Epithelial cell of proximal tubule (primary cell): ENCODE measurements at places on chromosomes 11 and 22. TPM values are rescaled to one million over a fixed set of nuclear protein-coding genes. Genes with fewer than 3 reads are reported as not detected.

DNA sequence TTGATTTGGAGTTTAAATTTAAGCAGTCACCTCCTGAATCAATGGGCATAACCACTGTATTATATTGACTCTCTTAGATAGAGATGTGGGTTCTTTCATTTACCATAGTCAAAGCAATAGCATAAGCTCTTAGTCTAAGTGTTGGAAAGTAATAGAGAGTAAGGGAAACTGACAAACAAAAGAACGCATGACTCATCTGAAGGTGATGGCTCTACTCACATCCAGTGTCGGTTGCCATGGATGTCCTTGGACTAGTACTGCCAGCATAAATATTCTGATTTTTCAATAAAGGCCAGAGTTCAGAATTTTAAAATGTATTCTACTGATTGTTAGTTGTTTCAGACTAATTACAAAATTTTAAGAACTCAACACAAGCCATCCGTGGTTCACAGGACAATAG lies 444.9 kb upstream of the DDI1 start:
- DNase-seq = no peak

- DNase-seq = no peak
Measured at GRCh38 chr11:37695283-37695682, 1097.2 kb upstream of the RAG2 start.

DNA sequence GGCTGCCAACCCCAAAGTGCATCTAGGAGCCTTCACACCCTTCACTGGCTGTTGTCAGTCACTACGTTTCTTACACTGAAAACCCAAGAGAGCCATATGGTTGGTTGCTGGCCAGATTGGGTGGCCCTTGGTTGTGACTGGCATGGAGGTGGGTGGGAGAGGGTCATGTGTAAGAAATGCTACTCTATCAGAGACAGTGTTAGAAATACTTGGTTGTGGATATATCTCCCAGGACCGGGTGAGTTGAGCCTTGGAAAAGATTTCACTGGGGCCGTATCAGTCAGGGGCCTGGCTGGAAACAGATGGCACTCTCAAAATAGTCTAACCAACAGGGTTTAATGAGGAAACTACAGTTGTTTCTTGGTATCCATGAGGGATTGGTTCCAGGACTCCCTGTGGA lies 15.2 kb downstream of the ENDOD1 start:
- no peak for DNase-seq

GRCh38 chr11:105548359-105548758 lies 61.5 kb upstream of the GRIA4 start:
- no peak for DNase-seq

Gene ARHGAP32
- 4.2 and 4.5 TPM in 2 replicates for total RNA-seq

DNA sequence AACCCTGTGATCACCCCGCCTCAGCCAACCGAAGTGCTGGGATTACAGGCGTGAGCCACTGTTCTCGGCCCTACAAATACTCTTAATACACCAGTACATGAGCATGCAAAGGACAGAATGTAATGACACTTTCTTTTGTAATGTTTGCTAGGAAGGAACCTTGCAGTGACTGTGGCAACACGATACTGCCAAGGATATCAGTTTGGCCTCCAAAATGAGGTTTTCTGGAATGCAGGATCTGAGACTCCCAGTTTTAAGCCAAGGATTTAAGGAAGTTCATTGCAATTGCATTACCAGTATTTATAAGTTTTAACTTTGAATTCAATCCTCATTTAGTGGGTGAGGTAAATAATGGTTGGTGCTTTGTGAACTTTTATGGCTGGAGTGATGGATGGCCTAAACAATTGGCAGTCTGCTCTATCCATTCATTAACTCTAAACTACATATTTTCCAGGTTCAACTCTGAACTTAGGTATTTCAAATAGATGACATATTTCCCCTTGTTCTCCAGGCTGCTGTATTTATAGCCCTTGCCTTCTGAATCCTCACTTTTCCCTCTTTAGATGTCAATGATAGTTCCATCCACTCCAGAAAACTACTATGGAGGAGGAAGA lies 330.3 kb downstream of the C11orf87 start:
- no peak for DNase-seq

GRCh38 chr11:70713988-70714665 lies 315.8 kb downstream of the CTTN start:
- DNase-seq = no peak

DNA sequence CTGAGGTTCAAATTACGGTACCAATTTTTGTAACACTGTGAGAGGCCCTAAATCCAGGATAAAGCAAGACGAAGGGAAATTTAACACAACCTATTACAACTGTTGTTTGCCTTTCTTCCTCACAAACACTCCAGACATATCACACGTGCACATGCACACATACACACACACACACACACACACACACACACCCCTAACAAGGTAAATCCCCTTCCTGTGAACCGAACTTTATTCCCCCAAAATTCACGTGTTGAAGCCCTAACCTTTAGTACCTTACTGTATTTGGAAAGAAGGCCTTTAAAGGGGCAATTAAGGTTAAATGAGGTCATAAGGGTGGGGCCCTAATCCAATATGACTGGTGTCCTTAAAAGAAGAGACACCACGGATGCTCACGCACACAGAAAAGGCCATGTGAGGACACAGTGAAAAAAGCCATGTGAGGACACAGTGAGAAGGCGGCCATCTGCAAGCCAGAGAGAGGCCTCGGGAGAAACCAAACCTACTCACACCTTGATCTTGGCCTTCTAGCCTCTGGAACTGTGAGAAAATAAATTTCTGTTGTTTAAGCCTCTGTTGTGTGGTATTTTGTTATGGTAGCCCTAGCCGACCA lies 1.8 kb downstream of the SERGEF start:
- DNase-seq = no peak

DNA sequence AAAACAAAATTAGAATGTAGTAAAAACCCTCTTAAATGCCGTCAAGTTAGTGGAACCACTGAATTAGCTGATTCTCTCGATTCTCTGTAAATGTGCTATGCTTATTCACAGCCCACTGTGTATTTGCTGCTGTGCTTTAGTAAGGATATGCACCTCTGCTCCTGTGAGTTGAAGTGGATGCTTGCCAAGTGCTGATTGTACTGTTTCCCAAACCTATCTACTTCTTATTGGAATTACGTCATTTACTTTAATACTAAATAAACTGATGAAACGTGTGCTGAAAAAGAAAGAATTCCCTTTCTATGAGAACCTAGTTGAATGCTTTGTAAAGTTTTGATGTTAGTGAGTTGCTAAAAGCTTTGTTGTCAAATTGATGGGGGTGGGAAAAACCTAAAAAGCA lies 158.4 kb downstream of the LRRC4C start:
- DNase-seq = no peak

Gene SLC22A25
- not detected in 2 replicates for total RNA-seq

DNA sequence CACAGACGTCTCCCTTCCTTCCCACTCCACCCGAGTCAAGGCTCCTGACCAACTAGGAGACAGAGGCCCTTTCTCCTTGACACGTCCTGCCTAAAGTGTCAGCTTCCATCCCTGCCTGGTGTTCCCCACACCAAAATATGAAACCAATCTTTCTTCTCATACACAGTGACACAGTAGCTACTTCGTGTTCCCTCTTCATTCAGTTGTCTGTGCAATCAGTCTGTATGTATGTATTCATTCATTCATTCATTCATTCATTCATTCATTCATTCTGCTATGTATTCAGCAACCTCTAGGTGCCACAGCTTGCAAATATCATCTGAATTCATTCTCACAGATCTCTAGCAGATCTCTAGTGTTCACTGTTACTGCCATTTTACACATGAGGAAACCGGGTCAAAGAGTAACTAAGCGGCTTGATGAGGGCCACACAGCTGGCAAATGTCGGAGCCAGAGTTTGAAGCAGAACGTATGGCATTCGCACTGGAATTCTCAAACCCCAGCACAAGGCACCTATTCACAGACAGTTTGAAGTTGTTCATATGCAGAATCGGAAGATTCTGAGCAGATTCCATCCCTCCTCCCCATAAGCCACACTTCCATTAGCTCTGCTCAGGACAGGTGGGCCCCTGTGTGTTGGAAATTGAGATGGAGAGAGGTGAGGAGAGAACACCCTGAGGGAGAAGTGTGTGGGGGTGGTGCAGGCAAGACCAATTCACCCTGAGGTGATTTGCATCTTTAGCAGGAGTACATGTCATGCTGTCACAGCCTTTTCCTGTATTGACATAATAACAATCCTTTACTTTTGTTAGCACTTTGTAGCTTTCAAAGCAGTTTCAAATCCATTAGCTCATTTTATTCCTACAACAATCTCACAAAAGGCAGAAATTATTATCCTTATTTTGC lies 275.7 kb downstream of the ST3GAL4 start:
- DNase-seq = no peak

DNA sequence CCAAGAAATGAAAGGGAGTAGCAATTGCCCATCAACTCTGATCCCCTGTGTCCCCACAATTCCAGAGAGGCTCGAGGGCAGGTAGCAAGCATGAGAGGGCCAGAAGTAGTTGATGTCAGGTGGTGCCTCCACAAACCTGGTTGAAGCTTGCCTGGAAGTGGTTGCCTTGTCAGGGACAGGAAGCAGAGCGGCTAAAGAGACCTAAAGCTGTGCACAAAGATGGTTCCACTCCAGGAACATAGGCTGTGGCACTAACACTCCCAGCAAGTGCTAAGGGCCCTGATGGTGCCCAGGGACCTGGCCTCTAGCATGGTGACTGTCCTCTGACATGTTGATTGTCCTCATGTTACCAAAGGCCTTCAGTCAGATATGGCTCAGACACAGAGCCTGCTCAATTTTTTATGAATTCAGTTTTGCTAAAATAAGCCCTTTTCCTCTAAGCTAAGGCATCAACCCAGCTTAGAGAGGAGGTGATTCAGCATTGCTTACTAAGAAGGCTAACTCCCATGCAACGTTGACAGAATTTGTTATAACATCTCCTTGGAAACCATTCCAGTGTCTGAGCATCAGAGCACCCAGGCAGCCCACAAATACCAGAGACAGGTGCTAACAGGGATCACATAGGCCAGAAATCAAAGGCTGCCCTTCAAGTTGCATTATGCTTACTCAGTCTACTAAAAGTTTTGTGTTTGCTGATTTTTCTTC lies 196.3 kb upstream of the ARHGAP20 start:
- peak; percentile 95 for DNase-seq

DNA sequence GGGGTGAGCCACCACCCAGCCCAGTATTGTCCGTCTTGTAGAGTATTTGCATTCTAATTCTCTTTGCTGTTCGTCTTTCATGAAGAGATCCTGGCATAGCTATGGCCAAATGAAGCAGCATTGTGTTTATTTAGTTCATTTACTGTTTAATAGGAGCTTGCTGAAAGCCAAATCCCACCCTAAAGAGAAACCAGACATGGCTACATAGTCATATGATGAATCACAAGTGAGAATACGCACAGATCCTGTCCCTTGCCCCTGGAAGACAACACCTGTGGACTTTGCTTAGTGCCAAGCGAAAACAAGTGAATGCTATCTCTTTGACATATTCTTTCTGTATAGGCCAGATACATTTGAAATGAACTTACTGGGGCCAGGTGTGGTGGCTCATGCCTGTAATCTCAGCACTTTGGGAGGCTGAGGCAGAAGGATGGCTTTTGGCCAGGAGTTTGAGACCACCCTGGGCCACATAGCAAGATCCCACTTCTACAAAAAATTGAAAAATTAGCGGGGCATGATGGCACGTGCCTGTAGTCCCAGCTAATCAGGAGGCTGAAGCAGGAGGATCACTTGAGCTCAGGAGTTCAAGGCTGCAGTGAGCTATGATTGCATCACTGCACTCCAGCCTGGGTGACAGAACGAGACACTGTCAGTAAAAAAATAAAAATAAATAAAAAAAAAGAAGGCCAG lies 5.1 kb upstream of the ARFGAP3 start:
- DNase-seq = no peak

- DNase-seq = no peak
Measured at GRCh38 chr11:126054408-126054807, 8.3 kb downstream of the CDON start.

DNA sequence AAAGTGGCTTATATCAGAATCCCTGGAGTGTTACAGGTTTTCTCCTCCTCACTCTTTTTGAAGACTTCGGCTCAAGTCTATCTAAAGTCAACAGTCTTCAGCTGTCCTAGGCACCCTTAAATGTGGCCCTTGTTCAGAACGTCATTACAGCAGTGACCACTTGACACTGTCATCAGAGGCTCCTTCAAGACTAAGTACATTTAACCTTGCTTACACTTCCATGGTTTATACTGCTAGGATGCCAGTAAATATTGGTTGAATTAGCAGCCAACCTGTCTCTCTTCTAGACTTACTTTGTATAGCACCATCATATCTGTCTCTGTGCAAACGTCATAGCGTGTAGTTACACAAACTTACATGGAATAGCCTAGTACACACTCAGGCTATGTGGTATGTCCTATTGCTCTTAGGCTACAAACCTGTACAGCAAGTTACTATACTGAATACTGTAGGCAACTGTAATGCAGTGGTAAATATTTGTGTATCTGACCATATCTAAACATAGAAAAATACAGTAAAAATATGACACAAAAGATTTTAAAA lies 13.3 kb upstream of the C11orf91 start:
- no peak for DNase-seq

GRCh38 chr11:43245466-43245865 lies 66.3 kb upstream of the API5 start:
- DNase-seq = no peak

DNA sequence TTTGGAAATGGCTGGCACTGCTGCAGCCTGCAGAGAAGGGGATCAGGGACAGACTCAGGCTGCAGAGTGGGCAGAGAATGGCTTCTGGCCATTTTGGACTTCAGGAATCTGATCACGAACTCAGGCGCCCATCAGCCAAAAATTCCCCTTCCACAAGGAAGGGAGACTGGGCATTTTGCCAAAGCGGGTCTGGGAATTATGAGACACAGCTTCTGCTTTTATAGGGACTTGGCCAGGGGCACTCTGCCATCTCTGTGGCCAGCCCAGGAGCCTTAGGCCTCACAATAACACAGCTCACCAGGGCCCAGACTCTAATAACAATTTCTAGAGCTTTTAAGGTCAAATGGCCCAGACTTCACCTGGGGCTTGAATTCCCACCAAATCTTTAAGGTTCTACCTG lies 74.7 kb downstream of the CHST1 start:
- no peak for DNase-seq

- peak; percentile 76 for DNase-seq
Measured at GRCh38 chr11:27209562-27210005, 153.4 kb downstream of the CCDC34 start.

DNA sequence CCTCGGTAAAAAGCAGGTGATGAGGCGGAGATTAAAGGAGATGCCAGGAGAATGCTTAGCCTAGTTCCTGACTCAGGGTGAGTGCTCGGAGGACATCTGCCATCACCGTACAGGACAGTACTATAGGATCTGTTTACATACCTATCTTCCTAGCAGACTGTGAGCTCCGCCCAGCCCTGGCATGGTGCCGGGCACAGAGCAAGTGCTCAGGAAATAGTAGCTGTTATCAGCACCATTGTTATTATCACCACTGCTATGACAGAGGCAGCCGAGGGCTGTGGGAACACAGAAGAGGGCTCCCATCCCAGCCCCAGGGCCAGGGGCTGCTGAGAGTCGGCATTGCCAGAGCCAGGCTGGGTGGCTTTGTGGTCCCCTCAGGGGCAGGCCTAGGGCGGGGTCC lies 642 bp upstream of the SEPTIN3 start:
- no peak for DNase-seq

GRCh38 chr11:33258631-33259205 lies 1.5 kb downstream of the HIPK3 start:
- peak; percentile 31 for DNase-seq
